ENCODE measurements at places on chromosomes 7 and 10. TPM values are rescaled to one million over a fixed set of nuclear protein-coding genes. Genes with fewer than 3 reads are reported as not detected.
A peak's percentile ranks its signal among the peaks of the same experiment; 100 is the strongest.

- no peak for DNase-seq
- no peak overlapping the region for H3K27ac ChIP-seq
- H3K4me3 ChIP-seq = no peak overlapping the region
These were observed 8.1 kb downstream of the ZNF746 start for GRCh38 chr7:149489391-149490024.

GRCh38 chr7:5850944-5851343, 29.7 kb upstream of the OCM start:
- H3K27me3 ChIP-seq = no peaks in the 10 kb centered on the region
- H3K27ac ChIP-seq = no peak overlapping the region
- H3K4me1 ChIP-seq = no peaks in the 10 kb centered on the region
- no peaks in the 10 kb centered on the region for H3K36me3 ChIP-seq

DNA sequence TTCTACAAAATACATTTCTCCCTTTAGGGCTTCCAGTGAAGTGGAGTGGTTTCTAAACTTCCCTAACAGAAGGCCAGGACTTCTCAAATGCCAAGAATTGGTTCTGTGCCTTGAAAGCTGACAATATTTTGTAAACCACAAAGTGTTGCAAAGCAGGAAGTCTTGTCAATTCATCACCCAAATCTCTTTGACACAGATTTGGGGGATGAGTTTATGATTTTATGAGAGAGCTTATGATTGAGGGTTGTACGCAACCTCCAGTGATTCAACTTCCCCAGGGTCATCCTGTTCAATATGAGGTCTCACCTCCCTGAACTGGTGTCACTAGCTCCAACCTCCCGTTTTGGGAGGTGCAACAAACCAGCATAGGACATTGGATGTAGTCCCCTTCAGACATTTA, 83.7 kb downstream of the PRLHR start:
- no peaks in the 10 kb centered on the region for H3K27me3 ChIP-seq
- H3K4me3 ChIP-seq = no peak overlapping the region
- H3K27ac ChIP-seq = no peak overlapping the region
- no peaks in the 10 kb centered on the region for H3K36me3 ChIP-seq
- H3K4me1 ChIP-seq = no peaks in the 10 kb centered on the region

DNA sequence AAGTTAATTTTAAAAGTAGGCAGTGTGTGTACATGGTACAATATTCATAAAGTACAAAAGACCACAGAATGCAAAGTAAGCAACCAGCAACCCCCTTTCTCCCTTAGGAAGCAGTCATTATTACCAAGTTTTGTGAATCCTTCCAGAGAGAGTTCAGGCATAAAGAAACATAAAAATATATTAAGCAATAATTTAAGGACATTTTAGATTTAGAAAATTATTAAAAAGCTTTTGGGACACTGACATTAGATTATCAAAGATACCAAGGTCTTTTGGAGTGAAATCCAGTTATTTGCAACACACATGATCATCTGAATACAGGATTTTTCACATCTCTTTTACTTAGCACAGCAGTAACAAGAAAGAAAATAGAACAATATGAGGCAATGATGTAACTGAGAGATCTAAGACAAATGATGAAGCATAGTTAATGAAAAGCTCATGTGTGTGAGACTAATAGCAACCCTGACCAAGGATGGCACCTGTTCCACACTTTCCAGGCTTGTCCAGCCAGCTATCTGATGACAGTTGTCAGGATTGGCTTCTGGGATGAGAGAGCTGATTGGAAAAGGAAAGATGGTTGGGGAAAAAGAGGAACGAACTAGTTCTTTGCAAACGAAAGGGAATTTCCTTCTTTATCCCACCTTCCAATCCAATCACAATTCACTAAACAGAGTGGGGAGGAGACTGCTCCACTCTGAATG, 115.5 kb upstream of the LAMB4 start:
- no peaks in the 10 kb centered on the region for H3K4me1 ChIP-seq
- no peak for DNase-seq
- H3K4me3 ChIP-seq = no peak overlapping the region
- H3K36me3 ChIP-seq = no peaks in the 10 kb centered on the region
- no peak overlapping the region for H3K27ac ChIP-seq

DNA sequence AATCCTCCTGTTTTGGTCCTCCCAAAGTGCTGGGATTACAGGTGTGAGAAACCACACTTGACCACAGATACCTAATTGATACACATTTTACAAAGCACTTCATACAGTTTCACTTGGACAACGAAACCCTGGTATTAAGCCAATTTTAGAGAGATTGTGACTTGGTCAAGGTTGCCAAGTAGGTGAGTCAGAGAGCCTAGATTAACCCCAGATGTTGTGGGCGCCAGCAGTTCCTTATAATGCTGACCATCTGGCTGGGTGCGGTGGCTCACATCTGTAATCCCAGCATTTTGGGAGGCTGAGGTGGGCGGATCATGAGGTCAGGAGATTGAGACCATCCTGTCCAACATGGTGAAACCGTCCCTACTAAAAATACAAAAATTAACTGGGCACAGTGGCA, 4.9 kb upstream of the PHKG1 start:
- no peaks in the 10 kb centered on the region for H3K4me1 ChIP-seq

GRCh38 chr7:20958572-20958971, 171.9 kb upstream of the SP8 start:
- no peak overlapping the region for H3K27ac ChIP-seq
- DNase-seq = no peak
- no peaks in the 10 kb centered on the region for H3K36me3 ChIP-seq

DNA sequence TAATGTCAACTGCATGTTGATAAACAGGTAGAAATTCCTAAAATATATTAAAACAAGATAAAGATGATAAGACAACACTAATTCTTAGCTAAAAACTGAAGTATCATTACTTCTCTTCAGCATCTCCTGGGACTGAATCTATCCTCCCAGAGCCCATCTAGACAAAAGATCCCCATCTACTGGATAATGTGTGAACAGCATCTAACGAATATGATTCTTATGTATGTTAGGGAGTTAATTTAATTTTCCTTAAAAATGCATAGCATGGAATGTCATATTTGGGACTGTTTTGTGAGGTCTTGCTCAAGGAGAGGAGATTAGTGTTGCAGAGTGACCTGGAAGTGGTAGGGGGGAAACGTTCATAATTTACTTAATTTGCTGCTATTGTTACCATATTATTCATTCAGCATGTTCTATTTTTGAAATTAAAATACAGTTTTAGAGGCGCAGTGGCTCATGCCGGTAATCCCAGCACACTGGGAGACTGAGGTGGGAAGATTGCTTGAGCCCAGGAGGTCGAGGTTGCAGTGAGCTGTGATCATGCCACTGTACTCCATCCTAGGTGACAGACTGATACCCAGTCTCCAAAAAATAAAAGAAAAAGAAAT, 305.1 kb upstream of the CSTF2T start:
- no peak overlapping the region for H3K4me3 ChIP-seq
- DNase-seq = no peak
- H3K27ac ChIP-seq = no peak overlapping the region
- H3K4me1 ChIP-seq = no peaks in the 10 kb centered on the region

- H3K27ac ChIP-seq = no peak overlapping the region
- H3K36me3 ChIP-seq = no peaks in the 10 kb centered on the region
- DNase-seq = no peak
- no peaks in the 10 kb centered on the region for H3K4me1 ChIP-seq
These were observed 30.9 kb downstream of the CDK1 start for GRCh38 chr10:60809157-60809556.

- no peak overlapping the region for H3K4me3 ChIP-seq
- H3K27me3 ChIP-seq = no peaks in the 10 kb centered on the region
- H3K36me3 ChIP-seq = no peaks in the 10 kb centered on the region
- H3K27ac ChIP-seq = no peak overlapping the region
- DNase-seq = no peak
- no peaks in the 10 kb centered on the region for H3K4me1 ChIP-seq
These were observed 18.3 kb downstream of the EGFR start for GRCh38 chr7:55036950-55037736.

GRCh38 chr10:117131376-117132327, 6.4 kb downstream of the VAX1 start:
- no peak for DNase-seq
- H3K27ac ChIP-seq = no peak overlapping the region
- no peak overlapping the region for H3K4me3 ChIP-seq
- H3K4me1 ChIP-seq = no peaks in the 10 kb centered on the region
- peaks cover 93% of the 10 kb centered on the region for H3K27me3 ChIP-seq

GRCh38 chr10:127536972-127537760, 11.9 kb upstream of the NPS start:
- no peak overlapping the region for H3K4me3 ChIP-seq
- H3K4me1 ChIP-seq = no peaks in the 10 kb centered on the region
- H3K27me3 ChIP-seq = no peaks in the 10 kb centered on the region
- DNase-seq = no peak

GRCh38 chr10:88062798-88063472, 199.5 kb downstream of the PTEN start:
- H3K27me3 ChIP-seq = no peaks in the 10 kb centered on the region
- peak overlapping the region; percentile 52 for H3K27ac ChIP-seq
- H3K36me3 ChIP-seq = no peaks in the 10 kb centered on the region
- peaks cover 34% of the 10 kb centered on the region for H3K4me1 ChIP-seq
- H3K4me3 ChIP-seq = no peak overlapping the region

GRCh38 chr10:3624367-3624766, 160.6 kb downstream of the KLF6 start:
- DNase-seq = no peak
- H3K27me3 ChIP-seq = no peaks in the 10 kb centered on the region
- H3K27ac ChIP-seq = no peak overlapping the region
- H3K36me3 ChIP-seq = no peaks in the 10 kb centered on the region
- peaks cover 21% of the 10 kb centered on the region for H3K4me1 ChIP-seq

- no peaks in the 10 kb centered on the region for H3K36me3 ChIP-seq
- H3K4me3 ChIP-seq = no peak overlapping the region
- no peaks in the 10 kb centered on the region for H3K4me1 ChIP-seq
- H3K27ac ChIP-seq = no peak overlapping the region
- DNase-seq = no peak
These were observed 67.3 kb upstream of the AASS start for GRCh38 chr7:122211362-122211761.

GRCh38 chr10:46306516-46307184, 19.9 kb downstream of the ANTXRL start:
- H3K27me3 ChIP-seq = no peaks in the 10 kb centered on the region
- H3K4me1 ChIP-seq = peaks cover 11% of the 10 kb centered on the region
- H3K27ac ChIP-seq = no peak overlapping the region
- no peaks in the 10 kb centered on the region for H3K36me3 ChIP-seq
- no peak for DNase-seq

DNA sequence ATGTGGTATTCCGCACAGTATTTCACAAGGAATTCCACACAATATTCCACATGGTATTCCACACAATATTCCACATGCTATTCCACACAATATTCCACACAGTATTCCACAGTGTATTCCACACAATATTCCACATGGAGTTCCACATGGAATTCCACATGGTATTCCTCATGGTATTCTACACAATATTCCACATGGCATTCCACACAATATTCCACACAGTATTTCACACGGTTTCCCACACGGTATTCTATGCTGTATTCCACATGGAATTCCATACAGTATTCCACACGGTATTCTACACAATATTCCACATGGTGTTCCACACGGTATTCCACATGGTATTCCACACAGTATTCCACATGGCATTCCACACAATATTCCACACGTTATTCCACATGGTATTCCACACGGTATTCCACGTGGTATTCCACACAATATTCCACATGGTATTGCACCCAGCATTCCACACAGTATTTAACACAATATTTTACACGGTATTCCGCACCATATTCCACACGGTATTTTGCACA, 137.3 kb upstream of the CHST15 start:
- no peaks in the 10 kb centered on the region for H3K36me3 ChIP-seq
- H3K4me1 ChIP-seq = no peaks in the 10 kb centered on the region
- H3K27ac ChIP-seq = no peak overlapping the region
- DNase-seq = peak; percentile 22
- H3K4me3 ChIP-seq = no peak overlapping the region

GRCh38 chr10:36057180-36057579, 415.1 kb upstream of the FZD8 start:
- no peak overlapping the region for H3K4me3 ChIP-seq
- no peaks in the 10 kb centered on the region for H3K4me1 ChIP-seq
- no peaks in the 10 kb centered on the region for H3K36me3 ChIP-seq

- DNase-seq = no peak
- H3K27ac ChIP-seq = no peak overlapping the region
- no peaks in the 10 kb centered on the region for H3K36me3 ChIP-seq
- H3K4me1 ChIP-seq = no peaks in the 10 kb centered on the region
These were observed 82.7 kb upstream of the WIPF3 start for GRCh38 chr7:29723599-29723998.

- no peaks in the 10 kb centered on the region for H3K4me1 ChIP-seq
- no peak overlapping the region for H3K4me3 ChIP-seq
- no peaks in the 10 kb centered on the region for H3K36me3 ChIP-seq
These were observed 28.2 kb downstream of the ASNS start for GRCh38 chr7:97844036-97844435.

DNA sequence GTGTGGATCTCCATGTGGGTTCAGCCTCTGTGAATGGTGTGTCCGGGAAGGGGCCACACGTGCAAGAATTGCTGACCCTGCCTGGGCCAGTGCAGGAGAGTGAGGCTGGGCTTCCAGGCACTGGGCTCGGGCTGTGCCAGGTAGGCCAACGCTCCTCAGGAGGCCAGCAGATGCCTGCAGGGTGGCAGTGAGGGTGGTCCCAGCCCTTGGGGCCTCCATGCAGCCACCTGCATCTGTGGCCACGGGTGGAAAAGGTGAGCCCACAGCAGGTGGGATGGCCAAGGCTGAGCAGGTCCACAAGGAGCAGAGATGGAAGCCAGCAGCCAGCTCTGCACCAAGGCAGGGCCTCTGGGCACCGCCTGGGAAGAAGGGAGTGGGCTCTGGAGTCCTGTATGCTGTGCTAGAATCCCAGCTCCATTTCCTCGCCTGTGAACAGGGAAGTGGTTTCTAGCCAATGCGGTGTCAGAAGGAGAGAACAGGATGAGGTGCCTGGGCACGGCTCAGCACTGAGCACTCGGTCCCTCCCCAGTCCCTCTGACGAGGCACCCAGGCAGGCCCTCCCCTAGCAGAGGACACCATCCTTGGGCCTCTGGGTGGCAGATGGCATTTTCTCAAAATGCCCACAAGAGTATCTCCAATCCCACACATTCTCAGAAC, 31.1 kb upstream of the RET start:
- peaks cover 8% of the 10 kb centered on the region for H3K4me1 ChIP-seq
- DNase-seq = no peak
- H3K27ac ChIP-seq = no peak overlapping the region
- H3K4me3 ChIP-seq = no peak overlapping the region

The PKD1L1 gene
- 0.19 TPM for total RNA-seq

The PHYH gene
- 7.7 TPM for total RNA-seq

The INSYN2A gene
- 1.2 TPM for total RNA-seq

The BLNK gene
- 7.2 TPM for total RNA-seq

The NT5C2 gene
- 68.5 TPM for total RNA-seq

The ELOVL3 gene
- 0.19 TPM for total RNA-seq

The POLR2J2 gene
- 1.3 TPM for total RNA-seq

The ZNF365 gene
- total RNA-seq = 0.19 TPM

The RNF32 gene
- total RNA-seq = 1.2 TPM

The SPDYE11 gene
- not detected for total RNA-seq

The ASIC3 gene
- total RNA-seq = 0.14 TPM

The HGF gene
- total RNA-seq = 1.2 TPM

The RPP38 gene
- 14.7 TPM for total RNA-seq
